ENCODE measurements at places on chromosomes 12 and 14.

- DNase-seq: peak; percentile 83
These were observed 170.2 kb upstream of the PRICKLE1 start for GRCh38 chr12:42759622-42760273.

GRCh38 chr12:75578546-75578945, 67.1 kb upstream of the KRR1 start:
- no peak for DNase-seq

- DNase-seq: no peak
These were observed 41.7 kb upstream of the ITPR2 start for GRCh38 chr12:26874501-26875296.

GRCh38 chr14:56005191-56006053, 112.8 kb upstream of the PELI2 start:
- peak; percentile 75 for DNase-seq

DNA sequence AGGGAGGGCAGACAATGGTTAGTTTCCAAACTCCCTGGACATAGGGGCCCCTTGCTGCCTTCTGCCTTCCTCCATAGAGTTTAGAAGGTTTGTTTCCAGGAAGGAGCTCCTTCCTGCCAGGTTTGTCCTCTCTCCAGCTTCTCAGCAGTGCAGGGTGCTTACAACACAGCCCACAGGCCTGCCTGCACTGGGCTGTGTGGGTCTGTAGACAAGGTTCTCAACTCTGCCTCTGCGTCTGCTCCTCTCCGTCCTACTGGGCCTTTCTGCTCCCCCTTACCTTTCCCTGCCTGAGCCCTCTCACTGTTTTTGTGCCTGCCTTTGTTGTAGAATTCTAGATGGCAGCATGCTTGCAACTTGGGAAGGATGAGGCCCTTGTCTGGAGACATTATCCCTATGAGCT, 124.0 kb downstream of the SAMD4A start:
- no peak for DNase-seq

GRCh38 chr14:47060050-47060449, 408.5 kb upstream of the RPL10L start:
- no peak for DNase-seq

DNA sequence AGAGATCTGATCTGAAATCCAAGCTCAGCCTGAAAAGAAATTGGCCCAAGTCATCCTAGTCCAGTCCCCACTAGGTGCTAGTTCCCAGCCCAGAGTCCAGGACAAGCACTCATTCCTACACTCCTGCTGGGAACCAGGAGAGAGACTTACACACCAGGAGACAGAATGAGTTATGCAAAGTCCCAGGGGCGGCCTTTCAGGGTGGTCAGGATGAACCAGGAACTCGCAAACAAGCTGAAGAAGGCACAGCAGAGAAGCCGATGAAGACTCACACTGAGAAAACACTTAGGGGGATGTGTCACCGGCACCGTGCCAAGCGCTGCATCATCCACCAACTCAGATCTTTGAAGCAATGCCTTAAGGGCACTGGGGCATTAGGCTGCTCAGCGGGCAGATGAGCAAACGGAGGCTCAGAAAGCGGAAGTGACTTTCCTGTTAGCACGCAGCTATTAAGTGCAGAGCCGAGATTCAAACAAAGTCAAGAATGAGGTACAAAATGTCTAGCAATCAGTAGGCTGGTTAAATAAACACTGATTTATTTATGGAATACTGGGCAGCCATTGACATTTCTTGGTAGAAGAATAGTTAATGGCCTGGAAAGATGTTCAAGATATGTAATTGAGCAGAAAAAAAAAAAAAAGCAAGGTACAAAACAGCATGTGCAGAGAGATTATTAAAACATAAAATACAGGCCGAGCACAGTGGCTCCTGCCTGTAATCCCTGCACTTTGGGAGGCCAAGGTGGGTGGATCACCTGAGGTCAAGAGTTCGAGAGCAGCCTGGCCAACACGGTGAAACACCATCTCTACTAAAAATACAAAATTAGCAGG, 78.7 kb downstream of the LRRC74A start:
- DNase-seq: peak; percentile 88

DNA sequence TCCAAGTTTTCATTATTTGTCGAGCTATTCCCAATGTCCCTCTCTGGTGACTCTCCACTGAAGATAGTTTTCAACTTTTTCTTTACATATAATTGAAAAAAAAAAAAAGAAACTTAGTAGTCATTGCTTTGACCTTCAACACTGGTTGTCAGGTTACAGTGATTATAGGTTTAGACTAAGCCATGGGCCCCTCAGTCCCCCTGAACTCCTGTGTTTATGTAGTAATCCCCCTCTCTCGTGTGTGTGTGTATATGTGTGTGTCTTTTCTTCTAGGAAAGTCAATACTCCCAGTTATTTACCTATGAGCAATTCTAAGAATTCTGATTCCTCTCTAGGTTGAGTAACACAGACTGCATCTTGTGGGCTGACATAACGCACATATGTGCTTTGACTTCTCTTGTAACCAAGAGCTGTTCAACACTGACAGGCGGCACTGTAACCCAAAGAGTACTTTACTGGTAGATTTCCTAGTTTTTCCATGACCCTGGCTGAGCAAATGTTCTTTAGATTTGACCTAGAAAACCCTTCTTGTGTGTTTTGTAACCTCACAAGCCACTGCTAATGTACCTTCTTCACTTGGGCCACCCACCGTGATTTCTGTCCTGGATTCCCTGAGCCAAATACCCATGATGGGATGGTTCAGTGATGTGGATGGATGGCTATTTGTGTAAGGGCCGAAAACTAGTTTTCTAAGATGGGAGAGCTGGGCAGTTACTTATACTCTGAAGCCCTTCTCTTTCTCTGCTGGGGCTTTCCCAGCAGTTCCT, 15.0 kb upstream of the MANSC4 start:
- DNase-seq: no peak

DNA sequence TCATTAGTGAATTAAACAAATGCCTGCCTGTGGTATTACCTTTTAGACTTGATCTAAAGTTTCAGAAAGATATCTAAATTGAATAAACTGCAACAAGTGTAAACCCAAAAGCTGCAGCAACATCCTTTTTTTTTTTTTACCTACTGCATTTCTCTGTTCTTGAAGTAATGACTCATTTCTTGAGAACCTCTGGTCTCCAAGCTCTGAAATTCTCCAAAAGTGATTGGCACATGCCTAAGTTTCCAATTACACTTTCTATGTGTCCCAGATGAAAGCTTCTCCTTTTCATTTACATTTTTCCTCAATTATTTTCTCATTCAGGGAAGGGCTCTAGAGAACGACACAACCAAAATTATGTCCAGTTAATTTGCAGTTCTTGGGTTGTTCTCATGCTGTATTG, 435.2 kb upstream of the DCN start:
- no peak for DNase-seq

- DNase-seq: no peak
These were observed 693.9 kb upstream of the MGAT4C start for GRCh38 chr12:86950043-86950442.

GRCh38 chr12:10400829-10401228, 8.7 kb downstream of the KLRC4 start:
- no peak for DNase-seq

DNA sequence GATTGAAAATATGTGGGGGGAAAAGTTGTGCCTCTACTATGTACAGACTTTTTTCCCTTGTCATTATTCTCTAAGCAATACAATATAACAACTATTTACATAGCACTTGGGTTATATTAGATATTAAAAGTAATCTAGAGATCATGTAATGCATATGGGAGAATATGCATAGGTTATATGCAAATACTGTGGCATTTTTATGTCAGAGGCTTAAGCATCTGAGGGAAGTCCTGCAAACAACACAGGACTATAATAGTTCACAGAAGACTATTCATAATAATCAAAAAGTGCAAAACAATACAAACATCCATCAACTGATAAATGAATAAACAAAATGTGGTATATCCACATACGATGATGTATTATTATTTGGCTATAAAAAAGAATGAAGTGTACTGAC, 33.7 kb downstream of the YAF2 start:
- DNase-seq: no peak

DNA sequence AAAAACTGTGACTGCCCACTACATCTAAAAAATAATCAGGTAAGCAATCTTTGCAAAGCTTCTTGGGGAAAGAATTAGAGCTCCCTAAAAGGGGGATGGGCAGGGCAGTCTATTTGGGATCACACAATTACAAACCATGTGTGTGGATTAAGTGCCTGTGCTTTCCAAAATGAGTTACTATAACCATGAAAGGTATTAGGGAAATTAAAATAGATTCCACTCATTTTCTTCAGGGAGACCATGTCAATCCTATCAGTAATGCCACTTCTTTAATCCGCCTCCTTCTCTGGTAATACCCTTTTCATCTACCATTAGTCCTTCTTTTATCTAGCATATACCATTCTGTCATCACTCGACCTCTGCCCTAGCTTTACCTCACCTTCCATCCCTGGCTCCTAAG, 53.7 kb downstream of the PAWR start:
- DNase-seq: no peak

GRCh38 chr12:51839310-51839947, 9.1 kb downstream of the FIGNL2 start:
- DNase-seq: no peak

- DNase-seq: no peak
These were observed 62.1 kb upstream of the G2E3 start for GRCh38 chr14:30496852-30497251.

DNA sequence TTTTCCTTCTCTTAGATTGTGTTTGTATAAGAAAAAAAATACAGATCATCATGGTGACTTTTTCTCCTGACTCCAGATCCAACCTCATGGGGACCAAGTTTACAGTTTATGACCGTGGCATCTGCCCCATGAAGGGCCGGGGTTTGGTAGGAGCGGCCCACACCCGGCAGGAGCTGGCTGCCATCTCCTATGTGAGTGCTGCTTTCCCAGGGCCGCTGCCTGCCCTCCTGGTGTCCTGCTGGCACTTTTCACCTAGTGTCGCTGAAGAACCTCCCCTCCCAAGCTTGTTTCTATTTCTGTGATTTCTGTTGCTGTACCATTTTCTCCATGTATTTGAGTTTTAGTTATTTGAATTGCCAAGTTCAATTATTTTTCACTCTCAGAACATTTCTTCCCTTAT, 24.8 kb upstream of the TEAD4 start:
- DNase-seq: no peak

DNA sequence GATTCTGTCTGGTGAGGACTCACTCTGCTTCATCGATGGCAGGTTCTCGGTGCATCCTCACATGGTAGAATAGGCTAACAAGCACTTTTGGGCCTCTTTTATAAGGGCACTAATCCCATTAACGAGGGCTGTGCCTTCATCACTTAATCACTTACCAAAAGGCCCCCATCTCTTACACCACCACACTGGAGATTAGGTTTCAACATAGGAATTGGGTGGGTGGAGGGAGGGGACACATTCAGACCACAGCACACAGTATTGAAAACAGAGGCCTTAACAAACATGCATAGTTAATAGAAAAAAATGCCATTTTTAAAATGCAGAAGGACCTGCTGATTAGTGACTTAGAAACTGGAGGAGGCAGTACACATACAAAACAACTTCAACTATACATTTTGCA, 61.6 kb downstream of the SPPL3 start:
- no peak for DNase-seq

DNA sequence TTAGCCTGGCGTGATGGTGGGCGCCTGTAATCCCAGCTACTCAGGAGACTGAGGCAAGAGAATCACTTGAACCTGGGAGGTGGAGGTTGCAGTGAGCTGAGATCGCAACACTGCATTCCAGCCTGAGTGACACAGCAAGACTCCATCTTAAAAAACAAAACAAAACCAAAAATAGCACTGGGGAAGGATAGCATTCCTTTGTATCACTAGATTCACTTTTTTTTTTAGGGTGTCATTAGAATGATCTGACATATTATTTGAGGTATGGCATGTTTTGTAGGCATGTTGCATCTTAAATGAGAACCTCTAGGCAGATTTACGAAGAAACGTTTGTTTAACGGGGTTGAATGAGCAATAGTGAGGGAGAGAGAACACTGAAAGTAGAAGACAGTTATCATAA, 16.8 kb upstream of the FAR2 start:
- DNase-seq: no peak

GRCh38 chr12:64706306-64706705, 52.9 kb downstream of the GNS start:
- no peak for DNase-seq

DNA sequence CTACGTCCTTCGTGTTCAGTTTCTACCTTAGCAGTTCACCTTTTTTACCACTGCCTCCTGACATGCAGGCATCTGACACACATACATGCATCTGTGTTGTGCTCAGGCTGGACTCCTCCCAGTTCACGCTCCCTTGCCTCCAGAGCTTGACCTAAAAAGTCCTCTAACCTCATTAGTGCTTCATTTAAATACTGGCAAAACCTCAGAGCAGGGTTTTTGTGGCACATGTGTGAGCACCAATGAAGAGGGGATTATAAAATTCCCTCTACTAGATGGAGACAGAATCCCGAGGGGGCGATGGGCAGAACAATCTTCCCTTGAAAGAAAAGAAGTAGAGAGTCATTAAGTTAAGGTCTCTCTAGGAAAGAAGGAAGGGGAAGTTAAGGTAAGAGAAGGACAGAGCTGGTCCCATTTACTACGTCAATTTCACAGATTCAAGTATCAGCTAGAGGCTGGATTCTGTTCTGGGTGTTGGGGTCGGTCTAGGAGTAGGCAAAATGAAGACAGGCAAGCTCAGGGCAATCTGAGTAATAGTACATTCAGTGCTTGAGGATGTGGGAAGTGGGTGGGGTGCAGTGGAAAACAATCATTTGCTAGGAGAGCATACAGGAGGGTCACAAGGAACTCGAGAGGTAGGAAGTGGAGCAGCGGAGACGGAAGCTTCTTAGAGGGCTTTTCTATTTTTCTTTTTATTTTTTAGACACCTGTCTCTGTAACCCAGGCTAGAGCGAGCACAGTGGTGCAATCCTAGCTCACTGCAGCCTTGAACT, 7.5 kb downstream of the HAL start:
- no peak for DNase-seq

DNA sequence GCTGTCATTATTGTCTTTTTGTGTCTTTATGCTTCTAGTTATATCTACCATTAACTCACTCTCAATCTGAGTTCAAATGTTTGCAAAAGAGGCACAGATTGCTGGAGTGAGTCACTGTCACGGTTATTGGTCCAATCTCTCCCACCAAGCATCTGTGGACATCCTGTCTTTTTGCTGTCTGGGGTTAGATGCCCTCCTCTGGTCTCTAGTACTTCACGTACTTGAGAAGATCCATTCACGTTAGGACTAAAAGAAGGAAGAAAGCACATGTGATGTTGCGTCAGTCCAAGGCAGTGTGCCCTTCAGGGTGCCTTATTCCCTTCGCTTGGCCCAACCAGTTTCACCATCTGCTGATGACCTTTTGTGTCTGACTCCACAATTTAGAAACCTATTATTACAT, 72.3 kb upstream of the STXBP6 start:
- peak; percentile 24 for DNase-seq

GRCh38 chr12:132606466-132606865, 3.9 kb downstream of the LRCOL1 start:
- DNase-seq: no peak

GRCh38 chr12:122004633-122005071, 17.0 kb upstream of the BCL7A start:
- DNase-seq: peak; percentile 53

GRCh38 chr12:3998397-3998796, 125.2 kb upstream of the PARP11 start:
- DNase-seq: no peak
